ENCODE measurements at places on chromosomes 7 and 10. TPM values are rescaled to one million over a fixed set of nuclear protein-coding genes. Genes with fewer than 3 reads are reported as not detected.

The WIPF3 gene
- total RNA-seq, result 1.0 TPM

The TMEM225B gene
- 0.43 TPM for total RNA-seq

The POM121 gene
- total RNA-seq, result 49.1 TPM

The PIP gene
- total RNA-seq, result not detected

The TFEC gene
- 1.8 TPM for total RNA-seq

The FAM25A gene
- total RNA-seq, result not detected

The TUBB8 gene
- not detected for total RNA-seq

The SPAG6 gene
- not detected for total RNA-seq

The CD36 gene
- 2.6 TPM for total RNA-seq

The DPP6 gene
- total RNA-seq, result 0.48 TPM

The TBX20 gene
- 1.1 TPM for total RNA-seq

The MMD2 gene
- total RNA-seq, result not detected

The TMEM229A gene
- total RNA-seq, result 0.09 TPM

The PDLIM1 gene
- 316 TPM for total RNA-seq

The NUP42 gene
- 36.9 TPM for total RNA-seq
